HAP-1 (cell line): ENCODE measurements at places on chromosomes 5 and 9.

GRCh38 chr5:161306351-161306995 is 240.1 kb downstream of the GABRB2 start:
- DNase-seq, result no peak

GRCh38 chr9:83511051-83511450 is 27.1 kb downstream of the FRMD3 start:
- DNase-seq, result no peak

DNA sequence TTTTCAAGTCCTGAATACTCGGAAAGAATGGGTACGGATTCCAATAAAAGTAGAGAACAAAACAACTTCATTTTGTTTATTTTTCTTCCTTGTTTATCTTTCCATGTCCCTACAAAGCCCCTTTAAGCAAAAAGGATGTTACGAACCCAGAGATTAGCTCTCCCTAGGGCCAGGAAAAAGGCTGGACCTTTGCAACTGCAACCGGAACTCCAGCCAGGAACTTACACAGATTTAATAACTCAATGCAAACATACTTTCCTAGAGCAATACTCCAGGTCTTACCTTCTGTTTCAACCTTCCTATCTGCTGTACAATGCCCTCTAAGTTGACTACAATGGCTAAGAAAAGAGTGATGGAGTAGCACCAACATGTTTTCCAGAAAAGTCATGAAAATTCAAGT is 7.0 kb downstream of the DENND1A start:
- no peak for DNase-seq

GRCh38 chr5:150278916-150279315 is 10.7 kb downstream of the CAMK2A start:
- no peak for DNase-seq

DNA sequence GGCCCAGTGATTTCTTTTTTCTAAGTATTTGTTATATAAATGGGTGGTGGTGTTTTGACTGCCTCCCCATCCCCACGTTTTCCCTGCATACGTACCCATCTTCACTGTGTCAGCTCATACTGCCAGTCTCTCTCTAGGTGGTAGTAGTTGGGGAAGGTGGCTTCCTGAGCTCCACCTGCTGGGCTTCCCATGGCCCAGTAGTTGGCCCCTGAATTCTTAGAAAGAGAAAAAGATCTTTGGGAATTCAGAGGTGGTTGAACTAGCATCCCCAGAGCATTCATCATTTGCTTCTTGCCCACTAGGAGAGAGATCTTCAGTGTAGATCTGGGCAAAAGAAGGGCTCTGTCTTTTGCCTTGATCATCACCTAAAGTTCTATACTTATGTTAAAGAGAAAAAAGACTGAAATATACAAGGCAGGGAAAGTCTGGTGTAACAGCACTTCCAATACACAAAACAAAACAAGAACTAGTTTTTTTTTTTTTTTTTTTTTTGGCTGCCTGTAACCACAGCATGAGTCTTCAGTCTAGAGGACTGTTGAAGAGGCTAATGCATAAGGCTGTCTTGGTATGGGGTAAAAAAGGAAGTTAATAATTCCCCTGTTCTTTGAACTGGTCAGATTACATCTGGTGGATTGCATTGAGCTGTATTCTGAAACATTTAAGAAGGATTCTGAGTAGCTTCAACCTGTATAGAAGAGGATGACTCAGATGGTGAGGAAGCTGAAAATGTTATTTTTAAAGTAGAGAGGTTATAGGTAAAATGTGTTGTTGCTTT is 128.7 kb downstream of the ATG10 start:
- no peak for DNase-seq

GRCh38 chr5:60685700-60686099 is 14.3 kb downstream of the DEPDC1B start:
- DNase-seq, result no peak

DNA sequence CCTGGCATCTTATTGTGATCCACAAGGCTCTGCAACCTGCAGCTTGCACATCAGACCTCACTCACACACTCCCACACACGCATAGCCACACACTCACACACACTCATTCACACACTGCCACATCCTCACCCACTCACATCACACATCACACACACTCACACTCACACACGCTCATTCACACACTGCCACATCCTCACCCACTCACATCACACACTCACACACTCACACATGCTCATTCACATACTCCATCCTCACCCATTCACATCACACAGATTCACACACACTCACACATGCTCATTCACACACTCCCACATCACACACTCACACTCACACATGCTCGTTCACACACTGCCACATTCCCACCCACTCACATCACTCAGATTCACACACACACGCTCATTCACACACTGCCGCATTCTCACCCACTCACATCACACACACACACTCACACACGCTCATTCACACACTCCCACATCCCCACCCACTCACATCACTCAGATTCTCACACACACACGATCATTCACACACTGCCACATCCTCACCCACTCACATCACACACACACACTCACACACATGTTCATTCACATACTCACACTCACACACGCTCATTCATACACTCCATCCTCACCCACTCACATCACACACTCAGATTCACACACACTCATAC is 47.1 kb upstream of the RXRA start:
- no peak for DNase-seq

DNA sequence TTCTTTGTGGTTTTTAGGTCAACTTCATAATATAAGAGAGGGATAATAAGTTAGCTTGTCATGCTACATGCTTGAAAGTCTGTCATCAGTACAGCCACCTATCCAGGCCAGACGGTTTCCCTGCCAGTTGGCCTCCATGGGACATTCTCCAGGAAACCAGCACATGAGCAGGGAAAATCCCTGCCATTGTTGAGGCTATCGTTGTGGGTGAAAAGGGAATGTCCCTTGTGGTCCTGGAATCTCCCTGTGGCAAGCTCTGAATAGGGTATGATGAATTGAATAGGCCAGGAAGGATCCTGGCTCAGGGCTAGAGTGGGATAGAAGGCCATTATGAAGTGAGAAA is 12.3 kb downstream of the F2RL1 start:
- no peak for DNase-seq

DNA sequence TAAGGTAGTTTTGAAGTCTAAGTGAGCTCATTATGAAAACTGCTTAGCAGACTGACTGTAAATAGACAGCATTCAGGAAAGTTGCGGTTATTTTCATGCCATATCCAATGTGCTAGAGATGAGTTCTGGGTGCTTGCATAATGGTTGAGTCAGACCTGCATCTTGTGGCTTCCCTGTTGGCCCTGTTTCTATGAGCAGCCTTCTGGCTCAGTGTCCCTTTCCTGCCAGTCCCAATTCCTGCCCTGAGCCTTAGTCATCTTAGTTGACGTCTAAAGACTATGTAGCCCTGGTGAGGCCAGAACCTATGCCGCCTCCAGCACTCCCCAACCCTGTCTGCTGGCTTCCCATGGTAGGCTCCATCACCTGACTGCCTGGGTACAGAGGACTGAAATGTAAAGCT is 76.3 kb upstream of the TNFSF8 start:
- no peak for DNase-seq

DNA sequence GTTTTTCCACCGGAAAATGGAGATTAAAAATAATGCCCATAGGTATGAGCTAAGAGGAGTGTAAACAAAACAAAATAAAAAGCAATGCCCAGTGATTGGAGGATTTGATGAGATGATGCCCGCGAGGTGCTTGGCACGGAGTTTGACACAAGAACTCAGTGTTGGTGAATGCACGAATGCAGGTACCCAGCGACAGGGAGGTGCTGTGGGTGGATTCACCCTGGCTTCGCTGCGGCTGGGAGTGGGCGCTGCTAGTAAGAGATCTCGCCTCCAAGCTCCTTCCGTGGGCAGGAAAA is 526 bp upstream of the STXBP1 start:
- no peak for DNase-seq

- no peak for DNase-seq
Observed at GRCh38 chr5:107594253-107595045, 76.3 kb downstream of the EFNA5 start.

DNA sequence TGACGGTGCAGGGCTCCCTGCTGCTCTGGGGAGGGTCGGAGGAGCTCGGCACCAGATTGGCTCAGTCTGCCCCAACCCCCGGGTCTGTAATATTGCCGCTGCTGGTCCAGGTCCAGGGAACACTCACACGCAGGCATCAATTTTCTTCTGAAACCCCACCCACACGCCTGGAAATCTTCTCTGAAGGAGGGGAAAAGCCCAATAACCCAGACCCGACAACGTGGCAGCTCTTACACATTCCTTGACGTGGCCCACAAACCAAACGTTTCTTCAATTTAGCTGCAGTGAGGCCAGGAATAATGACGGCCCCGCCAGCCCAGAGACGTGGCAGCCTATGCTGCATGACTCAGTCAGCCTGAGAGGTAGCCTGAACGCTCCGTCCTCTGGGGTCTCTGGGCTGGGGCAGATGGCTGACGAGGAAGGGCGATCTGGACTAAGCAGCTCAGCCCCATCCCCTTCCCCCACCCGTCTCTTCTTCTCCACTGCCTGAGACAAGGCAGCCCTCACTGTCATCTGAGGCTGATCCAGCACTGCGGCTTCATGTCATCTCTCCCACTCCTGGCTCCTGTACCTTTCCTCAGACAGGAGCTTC is 9.9 kb upstream of the SPARC start:
- DNase-seq, result no peak

DNA sequence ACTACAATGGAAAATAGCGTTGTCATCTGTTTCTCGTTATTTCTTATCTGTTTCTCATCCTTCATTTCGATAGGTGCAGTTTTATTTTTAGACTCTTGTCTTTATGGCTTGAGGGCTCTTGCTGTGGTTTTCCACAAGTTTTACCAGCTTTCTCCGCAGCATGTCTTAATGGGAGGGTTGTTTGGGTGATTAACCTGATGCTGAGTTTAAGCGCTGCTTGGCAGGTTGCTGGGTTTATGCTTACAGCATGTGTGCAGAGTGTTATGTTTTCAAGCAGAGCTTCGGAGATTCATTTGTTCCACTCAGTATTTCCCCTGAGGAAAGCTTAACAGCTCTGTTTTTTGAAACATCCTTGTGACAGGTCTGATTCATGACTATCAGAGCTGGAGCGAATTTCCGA is 154.0 kb downstream of the SLC12A2 start:
- DNase-seq, result no peak

DNA sequence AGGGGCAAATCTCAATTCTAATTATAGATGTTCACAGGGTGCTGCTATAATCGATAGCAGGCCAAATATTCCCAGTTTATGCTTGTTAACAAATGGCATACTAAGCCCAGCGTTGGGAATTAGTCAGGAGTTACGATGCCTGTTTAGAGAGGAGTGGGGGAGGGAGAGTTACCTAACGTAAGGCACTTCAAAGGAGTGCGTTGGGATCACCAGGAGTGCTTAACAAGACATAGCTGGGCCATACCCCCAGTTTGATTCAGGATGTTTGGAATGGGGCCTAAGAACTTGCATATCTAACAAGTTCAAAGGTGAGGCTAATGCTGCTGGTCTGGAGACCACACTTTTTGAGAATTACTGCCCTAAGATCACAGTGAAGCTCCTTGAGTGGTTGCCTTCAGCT is 14.5 kb upstream of the SRP19 start:
- DNase-seq, result no peak

GRCh38 chr5:148781766-148782165 is 44.6 kb upstream of the ADRB2 start:
- no peak for DNase-seq

- DNase-seq, result no peak
Observed at GRCh38 chr5:175778951-175779503, 92.4 kb upstream of the CPLX2 start.
